Retina (tissue), 1 donor: ENCODE measurements at places on chromosomes 11 and 22.
A peak's percentile ranks its signal among the peaks of the same experiment; 100 is the strongest.

DNA sequence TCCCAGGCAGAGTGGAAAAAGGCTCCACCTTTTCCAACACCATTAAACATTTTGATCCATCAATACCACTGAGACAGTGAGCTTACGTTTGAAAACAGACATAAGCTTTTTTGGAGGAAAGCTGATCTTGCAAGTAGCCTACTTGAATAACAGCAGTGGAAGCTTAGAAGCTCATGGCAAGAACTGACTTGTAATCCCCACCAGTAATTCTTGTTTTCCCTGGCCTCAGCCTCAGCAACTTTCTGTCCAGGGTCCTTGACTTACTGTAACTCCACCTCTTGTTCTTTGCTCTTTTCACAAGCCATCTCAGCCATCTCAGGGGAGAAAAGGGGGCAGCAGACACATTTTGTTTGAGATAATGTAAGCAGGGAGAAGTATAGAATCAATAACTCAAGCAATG lies 12.3 kb upstream of the MPZL2 start:
- no peak for DNase-seq

DNA sequence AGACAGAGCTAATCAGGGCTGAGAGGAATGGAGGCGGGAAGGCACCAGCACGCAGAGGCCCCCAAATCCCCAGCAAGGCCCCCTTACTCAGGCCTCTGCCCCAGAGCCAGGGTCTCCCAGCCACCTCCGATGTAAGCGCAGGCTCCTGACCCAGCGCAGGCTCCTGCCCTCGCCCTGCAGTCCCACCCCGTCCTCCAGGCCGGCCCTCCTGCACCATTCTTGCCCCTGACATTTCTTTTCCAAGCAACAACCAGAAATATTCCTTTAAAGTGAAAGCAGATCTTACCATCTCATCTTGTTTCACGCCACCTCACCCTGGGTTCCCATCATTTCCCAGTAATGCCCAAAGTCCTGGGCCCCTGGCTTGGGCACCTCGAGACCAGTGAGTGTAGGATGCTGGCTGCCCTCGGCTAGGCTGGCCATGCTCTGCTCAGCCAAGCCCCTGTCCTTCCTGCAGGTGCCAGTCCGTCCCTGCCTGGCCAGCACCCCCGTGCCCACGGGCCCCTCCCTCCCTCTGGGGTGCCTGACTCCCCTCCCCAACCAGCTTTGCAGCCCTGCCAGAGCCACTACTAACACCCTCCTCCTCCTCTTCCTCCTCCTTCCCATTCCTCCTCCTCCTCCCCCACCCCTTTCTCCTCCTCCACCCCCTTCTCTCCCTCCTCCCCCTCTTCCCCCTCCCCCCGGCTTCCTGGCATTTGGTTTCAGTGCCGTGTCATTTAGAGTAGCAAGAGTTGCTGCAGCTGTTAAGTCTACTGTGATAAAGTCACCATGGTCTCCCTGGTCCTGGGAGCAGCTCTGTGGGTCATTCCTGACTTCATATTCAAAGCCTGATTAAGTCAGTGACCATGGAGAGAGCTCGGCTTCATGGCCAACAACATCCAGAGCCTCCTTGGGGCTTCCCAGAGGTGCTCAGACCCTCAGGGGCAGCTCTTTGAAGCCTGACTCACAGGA lies 78.7 kb downstream of the PIWIL3 start:
- no peak for DNase-seq

DNA sequence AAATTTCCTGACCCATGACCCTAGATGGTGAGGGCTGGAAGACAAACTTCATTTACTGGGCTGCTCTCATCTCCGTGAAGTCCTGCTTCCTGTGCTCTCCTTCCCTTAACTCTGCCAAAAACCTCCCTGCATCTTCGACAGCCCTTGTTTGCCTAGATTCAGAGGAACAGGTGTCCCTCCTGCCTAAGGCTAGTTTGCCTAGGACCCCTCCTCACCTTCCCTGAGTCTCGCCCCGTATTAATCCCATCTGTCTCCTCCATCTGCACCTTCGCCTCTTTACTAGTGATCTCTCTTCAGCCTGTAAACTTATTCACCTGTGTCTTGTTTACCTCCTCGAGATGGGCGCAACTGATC lies 33.1 kb downstream of the EIF3F start:
- no peak for DNase-seq

GRCh38 chr11:45234306-45235006 lies 51.7 kb downstream of the SYT13 start:
- no peak for DNase-seq

DNA sequence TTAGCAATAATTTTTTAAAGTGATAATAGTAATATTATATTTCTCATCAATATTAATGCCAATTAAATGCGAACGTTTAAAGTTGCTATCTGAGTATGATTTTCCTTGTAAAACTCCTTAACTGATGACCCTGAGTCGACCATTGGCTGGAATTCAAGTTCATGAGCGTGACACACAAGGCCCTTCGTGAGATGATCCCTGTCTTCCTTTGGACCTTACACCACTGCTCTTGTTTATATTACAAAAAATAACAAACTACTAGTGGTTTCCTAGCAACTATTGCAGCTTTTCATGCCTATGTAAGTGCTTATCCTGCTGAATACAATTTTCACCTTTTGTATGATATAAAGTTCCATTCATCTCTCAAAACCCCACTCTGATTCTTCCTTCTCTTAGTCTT lies 752.9 kb downstream of the CNTN5 start:
- no peak for DNase-seq

GRCh38 chr11:70863186-70863585 lies 389.2 kb downstream of the SHANK2 start:
- DNase-seq, result no peak

GRCh38 chr11:131446590-131447275 lies 76.3 kb downstream of the NTM start:
- no peak for DNase-seq

- no peak for DNase-seq
Measured at GRCh38 chr11:74615311-74615710, 22.9 kb downstream of the POLD3 start.

DNA sequence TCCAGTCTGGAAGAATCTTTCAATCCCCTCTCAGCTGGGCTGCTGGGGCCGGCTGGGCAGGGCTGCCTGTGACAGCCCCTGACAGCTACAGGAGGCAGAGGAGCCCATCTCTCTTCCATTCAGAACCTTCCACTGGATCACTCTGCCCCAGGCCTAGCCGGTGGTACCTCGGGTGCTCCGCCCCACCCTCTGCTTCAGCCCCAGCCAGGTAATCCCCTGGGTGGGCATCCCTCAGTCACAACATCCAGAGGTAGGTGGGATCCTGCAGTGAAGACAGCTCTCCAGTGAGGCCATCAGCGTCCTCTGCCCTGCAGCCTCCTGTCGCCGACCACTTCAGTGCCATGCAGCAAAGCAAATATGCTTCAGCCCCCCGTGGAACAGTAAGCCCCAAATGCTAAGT lies 223.7 kb downstream of the DSCAML1 start:
- no peak for DNase-seq

DNA sequence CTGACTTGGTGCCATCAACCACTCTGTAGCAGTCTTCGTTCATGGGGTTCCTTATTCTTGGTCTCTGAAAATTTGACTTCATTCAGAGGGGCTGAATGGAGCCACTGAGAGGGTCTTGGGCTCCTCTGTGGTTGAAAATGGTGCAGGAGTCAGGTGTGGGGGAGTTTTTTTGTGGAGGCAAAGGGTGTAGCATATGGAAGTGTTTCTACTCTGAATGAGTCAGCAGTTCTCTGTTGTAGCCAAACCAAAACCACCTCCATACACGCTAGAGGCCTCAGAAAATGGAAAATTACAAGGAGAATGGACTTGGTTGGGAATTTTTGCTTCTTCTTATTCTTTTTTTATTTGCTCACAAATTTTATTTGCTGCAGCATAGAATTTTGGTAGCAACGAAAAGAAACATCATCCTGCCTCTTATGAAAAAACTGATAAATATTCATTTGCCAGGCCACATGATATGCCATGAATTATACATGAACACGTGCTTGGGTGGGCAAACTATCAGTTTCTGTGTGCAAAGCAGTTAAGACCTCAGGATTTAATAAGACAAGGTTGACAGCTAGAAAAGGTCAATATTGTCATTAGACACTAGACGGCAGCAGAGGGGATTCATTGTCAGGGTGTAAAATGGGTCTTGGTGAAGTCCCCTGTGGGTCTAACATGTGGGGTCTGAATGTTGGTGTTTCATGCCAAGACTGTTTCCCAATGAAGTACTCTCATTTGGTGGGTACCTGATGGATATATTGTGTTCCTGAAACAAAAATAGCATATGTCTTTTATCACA lies 111.7 kb downstream of the MYO18B start:
- peak; percentile 26 for DNase-seq

GRCh38 chr11:128865490-128865889 lies 1.6 kb downstream of the KCNJ1 start:
- no peak for DNase-seq

- no peak for DNase-seq
Measured at GRCh38 chr11:74543991-74544390, 48.4 kb upstream of the POLD3 start.

- DNase-seq, result no peak
Measured at GRCh38 chr11:134453441-134453840, 41.4 kb upstream of the B3GAT1 start.

- no peak for DNase-seq
Measured at GRCh38 chr11:57343825-57344224, 5.7 kb downstream of the P2RX3 start.

- DNase-seq, result no peak
Measured at GRCh38 chr11:15293975-15294620, 179.4 kb downstream of the INSC start.

- DNase-seq, result no peak
Measured at GRCh38 chr11:82229341-82229740, 504.3 kb downstream of the FAM181B start.

GRCh38 chr22:36921309-36922104 lies 8.1 kb downstream of the CSF2RB start:
- no peak for DNase-seq

- peak; percentile 38 for DNase-seq
Measured at GRCh38 chr11:126105022-126105747, 42.5 kb upstream of the CDON start.
